NCI-H1105 (cell line): ENCODE measurements at places on chromosomes 12 and 14.

GRCh38 chr14:99324291-99324690 is 52.3 kb upstream of the BCL11B start:
- DNase-seq, result no peak

GRCh38 chr14:55803873-55804553 is 224.0 kb downstream of the KTN1 start:
- DNase-seq, result no peak

DNA sequence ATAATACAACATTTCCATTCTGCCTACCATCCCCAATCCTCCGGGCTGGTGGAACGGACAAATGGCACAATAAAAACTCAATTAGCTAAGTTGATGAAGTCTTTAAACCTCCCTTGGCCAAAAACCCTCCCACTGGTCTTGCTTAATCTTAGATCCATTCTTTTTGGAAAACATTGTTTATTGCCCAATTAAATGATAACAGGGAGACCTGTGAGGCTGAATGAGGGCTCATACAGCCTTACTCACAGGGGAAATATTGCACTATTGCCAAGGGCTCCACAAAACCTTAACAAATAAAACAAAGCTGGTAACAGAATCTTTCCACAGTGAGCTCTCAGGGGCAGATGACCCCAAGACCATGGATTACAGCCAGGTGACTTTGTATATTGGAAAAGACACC is 7.8 kb upstream of the PSMC1 start:
- no peak for DNase-seq

- no peak for DNase-seq
These were observed 5.3 kb downstream of the FGF6 start for GRCh38 chr12:4440187-4440941.

- DNase-seq, result no peak
These were observed 295.7 kb upstream of the RTL1 start for GRCh38 chr14:101199028-101199770.

GRCh38 chr14:54562334-54562733 is 4.6 kb upstream of the SAMD4A start:
- no peak for DNase-seq

DNA sequence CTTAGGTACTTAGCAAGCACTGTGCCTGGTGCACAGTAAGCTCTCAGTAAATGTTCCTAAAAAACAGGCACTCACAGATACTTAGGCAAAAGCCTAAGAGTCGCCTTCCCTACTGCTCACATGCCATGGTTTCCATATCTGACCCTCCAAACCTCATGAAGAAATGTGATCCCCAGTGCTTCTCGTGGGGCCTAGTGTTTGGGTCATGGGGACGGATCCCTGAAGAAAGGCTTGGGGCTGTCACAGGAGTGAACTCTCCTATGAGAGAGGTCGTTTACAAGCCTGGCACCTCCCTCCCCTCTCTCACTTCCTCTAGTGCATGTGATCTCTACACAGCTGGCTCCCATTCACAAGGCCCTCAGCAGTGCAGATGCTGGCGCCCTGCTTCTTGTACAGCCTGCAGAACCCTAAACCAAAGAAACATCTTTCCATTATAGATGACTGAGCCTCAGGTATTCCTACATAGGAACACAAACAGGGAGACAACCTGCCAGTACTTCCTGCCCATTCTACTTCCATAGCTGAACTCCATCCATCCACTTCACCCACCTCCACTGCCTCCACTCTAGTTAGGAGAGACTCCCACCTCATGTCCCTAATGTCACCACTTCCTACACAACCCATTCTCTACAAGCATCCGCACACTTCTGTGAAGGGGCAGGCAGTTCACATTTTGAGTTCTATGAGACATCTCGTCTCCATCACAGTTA is 2.9 kb downstream of the SLC15A4 start:
- DNase-seq, result no peak

DNA sequence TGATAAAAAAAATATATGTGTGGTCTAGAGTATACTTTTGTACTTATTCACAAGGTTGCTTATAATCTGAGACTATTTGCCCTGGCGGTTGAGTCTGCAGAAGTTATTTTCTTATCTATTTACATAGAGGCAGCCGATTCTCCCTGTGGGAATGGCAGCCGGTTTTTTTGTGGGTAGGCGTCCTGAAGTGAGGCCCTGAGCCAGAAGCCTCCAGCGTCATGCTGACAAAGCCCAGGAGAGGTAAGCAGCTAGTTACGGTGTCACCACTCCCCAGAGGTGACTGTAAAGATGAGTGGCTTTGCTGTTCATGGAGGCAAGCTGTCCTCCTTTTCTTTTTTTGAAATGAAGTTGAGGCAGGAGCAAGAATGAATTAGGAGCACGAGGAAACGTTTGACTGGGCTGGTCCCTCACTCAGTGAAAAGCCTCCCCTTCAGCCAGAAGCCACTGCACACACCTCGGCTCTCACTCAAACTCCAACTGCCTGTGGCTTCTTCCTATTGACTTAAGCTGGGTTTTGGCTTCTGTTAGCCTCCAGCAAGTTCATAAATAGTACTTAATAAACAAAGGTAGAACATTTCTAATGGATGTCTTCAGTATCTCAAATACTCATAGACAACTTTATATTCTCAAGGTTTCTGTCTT is 21.5 kb downstream of the PAX9 start:
- no peak for DNase-seq

- DNase-seq, result no peak
These were observed 72.4 kb downstream of the RASSF3 start for GRCh38 chr12:64682572-64683277.

GRCh38 chr12:2169489-2169888 is 116.7 kb downstream of the CACNA1C start:
- no peak for DNase-seq

GRCh38 chr12:108211157-108211556 is 82.1 kb downstream of the WSCD2 start:
- DNase-seq, result no peak

- peak; percentile 84 for DNase-seq
These were observed 45.7 kb upstream of the OTX2 start for GRCh38 chr14:56855891-56856461.

GRCh38 chr12:75545636-75546035 is 34.2 kb upstream of the KRR1 start:
- DNase-seq, result no peak

- no peak for DNase-seq
These were observed 28.6 kb downstream of the CMKLR1 start for GRCh38 chr12:108310489-108310888.

DNA sequence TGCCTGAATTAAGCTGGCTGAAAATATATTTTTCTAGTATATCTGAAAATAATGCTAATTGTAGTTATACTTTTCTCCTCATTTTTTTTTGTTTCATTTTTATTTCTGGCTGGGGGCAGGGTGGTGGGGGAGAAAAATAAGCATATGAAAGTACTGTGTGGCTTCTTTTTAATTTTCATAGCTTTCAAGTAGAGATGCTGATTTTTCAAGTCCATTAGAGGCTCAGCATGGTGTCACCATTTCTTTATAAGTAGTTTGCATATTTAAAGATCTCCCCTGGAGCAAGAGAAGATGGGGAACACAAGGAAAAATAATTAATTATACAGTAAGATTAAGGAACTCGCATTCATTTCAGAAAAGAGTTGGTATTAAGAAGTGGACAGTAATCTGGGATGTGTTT is 27.1 kb downstream of the TTC8 start:
- DNase-seq, result no peak
